ENCODE measurements at places on chromosomes 12 and 14.

DNA sequence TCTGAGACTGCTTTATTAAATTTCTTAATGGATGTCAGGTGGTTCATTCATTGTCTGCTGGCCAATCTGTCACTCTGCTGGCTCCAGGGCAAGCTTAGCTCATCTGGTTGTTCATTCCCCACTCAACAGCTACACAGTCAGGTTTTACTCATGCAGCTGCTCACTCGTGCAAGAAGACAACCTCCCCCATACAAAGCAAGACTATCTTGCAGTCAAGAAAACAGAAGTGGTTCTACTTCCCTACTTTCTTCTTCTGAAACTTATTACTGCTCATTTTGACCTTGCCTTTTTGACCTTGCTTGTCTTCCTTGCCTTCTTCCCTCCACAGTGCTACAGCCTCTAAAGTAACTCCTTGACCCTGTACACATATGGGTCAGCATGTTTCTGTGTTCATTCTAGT lies 277.9 kb downstream of the SSPN start:
- DNase-seq = no peak

DNA sequence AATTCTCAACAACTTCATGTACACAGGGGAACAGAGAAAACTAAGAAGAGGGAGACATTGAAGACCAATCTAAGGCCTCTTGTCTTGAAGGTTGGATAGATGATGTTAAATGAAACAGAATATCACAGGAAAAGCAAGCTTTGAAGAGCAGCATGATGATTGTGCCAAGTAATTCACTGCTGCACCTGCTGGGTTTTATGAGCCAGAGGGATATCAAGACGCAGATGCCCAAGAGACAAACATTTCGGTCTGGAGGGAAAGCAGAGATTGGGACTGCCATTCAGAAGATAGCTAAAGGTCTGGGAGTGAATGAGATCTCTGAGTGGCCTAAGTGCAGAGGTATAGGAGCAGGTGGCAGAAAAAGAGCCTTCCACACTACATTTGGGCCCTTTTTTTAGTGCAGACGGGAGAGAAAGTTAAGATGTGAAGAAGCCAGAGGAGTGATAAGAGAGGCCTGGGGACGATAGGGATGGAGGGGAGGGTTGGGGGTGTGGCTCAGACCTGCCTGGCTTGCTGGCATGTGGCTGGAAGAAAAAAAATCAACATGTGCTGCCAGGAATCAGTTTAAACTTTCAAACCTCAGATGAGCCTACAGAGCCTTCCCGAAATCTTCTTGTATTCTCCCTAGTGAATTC lies 200.6 kb downstream of the AEBP2 start:
- peak; percentile 4 for DNase-seq

- no peak for DNase-seq
Observed at GRCh38 chr14:71332476-71332875, 425.2 kb downstream of the PCNX1 start.

DNA sequence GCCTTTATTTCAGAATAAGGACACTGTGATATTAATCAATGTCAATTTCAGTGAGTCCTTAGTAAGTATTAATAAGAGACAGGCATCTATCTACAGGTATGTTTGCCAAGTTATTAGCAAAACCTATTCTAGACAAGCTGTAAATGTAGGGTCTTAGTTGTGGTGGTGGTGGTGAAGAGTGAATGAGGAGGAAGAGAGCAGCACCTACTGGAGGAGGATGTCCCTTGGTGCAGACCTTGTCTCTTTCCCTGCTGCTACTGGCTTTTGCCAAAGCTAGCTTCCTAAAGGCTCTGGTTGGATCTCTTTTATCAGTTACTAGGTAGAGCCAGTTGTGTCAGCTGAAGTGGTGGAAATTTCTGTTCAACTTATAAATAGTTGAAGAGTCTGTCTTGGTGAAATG lies 304.8 kb upstream of the ATP2B1 start:
- DNase-seq = no peak

- DNase-seq = no peak
Observed at GRCh38 chr12:48882972-48883304, 17.3 kb upstream of the RND1 start.

GRCh38 chr12:132323171-132324010 lies 6.0 kb downstream of the GALNT9 start:
- DNase-seq = no peak

DNA sequence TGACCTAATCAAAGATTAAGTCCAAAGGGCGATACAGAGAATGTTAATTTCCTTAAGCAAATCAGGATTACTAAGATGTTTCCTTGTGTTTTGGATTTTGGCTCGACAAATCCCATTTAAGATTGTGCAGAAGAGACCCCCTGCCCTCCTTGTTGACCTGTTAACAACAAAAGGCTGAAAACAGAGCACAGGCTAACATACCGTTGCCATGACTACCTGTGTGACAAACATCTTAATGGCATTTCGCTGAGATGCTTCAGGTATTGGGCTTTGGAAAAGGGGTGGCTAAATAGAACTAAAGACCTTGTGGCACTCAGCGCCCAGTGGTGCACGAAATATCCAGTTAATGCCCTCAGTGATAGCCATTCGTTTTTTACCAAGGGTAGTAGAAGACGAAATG lies 1532.3 kb upstream of the TMEM132C start:
- no peak for DNase-seq

DNA sequence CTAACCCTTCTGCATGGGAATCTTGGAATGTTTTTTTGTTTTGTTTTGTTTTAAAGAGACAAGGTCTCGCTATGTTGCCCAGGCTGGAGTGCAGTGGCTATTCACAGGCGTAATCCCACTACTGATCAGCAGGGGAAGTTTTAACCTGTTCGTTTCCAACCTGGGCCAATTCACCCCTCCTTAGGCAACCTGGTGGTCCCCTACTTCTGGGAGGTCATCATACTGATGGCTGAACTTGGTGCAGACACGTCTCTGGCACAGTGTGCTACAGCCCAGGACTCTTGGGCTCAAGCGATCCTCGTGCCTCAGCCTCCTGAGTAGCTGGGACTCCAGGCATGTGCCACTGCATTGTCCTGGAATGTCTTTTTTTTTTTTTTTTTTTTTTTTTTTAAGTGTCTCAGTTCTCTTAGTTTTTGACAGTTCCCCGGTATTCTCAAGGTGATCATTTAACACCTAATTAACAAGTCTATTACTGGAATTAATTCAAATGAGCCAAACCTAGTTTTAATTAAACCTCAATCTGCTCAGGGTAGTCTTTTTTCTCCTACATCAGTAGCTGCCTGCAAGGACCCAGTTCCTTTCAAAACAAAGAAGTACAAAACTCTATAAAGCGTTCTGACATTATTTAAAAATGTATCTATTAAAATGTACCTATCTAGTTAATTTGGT lies 49.0 kb upstream of the ISM2 start:
- DNase-seq = no peak

GRCh38 chr12:121181181-121181580 lies 28.7 kb upstream of the P2RX4 start:
- DNase-seq = no peak

GRCh38 chr12:26204612-26205289 lies 9.4 kb downstream of the SSPN start:
- no peak for DNase-seq

DNA sequence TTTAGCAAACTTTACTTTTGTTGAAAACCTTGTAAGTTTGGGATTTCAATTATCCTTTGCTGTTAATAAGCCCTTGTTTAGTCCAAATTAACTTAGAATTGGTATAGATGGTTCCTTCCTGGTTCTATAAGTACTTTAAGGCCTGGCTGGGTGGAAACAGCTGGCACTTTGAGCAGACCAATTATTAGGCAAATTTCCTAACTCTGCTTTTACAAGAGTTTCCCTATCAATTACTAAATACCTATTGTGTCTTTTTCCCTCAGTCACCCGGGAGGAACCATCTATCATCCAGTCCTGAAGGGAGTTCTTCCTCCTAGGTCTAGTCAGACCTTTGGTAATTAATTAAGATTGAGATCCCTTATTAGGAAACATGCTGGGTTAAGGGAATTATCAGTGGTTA lies 138.0 kb downstream of the SLC38A6 start:
- no peak for DNase-seq

DNA sequence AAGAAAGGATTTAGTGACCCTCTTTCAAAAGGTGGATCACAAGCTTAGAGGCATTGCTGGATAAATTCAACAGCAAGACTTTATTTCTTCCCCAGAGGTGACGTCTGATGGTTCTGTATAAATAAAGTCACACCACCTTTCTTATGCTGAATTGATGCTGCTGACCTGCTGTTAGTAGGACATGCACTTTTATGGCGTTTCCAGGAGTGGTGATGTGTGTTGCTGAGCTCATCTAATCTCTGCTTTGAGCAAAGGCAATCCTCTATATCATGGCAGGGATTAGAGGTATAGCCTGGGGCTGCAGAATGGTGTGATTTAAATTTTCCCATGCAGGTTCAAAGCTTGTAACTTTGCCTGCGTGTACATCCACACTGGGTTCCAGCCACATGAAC lies 94.9 kb downstream of the ETV6 start:
- DNase-seq = no peak

DNA sequence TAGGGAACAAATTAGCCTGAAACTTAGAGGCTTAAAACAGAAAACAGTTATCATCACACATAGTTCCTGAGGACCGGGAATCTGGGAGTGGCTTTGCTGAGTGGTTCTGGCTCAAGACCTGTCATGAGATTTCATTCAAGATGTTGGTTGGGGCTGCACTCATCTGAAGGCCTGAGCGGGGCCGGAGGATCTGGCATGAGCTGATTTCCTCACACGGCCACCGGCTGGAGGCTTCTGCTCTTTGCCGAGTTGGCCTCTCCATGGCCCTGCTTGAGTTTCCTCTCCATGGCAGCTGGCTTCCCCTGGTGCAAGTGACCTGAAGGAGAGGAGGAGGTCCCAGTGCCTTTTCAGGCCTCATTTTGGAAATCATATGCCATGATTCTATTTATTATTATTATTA lies 128.1 kb downstream of the PAPOLA start:
- no peak for DNase-seq

DNA sequence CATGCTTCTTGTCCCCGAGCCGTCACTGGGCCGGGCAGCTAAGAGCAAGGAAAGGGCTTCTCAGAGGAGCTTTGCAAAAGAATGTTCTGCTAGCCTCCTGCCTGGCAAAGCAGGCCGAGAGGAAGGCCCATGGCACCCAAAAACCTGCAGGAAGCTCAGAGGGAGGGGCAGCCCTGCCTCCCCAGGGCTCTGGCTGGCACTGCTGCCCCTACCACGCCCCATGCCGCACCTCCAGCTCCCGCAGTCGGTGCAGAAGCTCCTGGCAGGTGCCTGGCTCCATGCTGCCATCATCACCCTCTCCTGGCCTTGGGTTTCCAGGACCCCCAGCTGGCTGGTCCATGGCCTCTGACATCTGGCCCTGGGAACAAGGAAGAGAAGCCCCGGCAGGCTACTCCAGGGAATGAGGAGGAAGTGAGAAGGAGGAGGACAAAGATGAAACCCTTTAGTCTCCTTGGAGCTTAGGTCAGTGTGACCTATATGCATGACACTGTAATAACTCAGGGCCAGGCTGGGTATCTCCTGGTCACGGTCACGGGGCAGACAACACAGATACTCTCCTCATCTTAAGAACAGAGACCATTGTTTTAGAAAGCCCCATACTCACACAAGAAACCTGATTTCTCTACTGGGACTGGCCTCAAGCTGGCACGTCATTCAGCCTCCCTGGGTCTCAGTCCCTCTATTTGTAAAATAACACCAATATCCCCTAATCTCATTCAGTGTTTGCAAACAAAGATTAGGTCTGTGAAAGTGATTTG lies 24.3 kb downstream of the NCKAP5L start:
- no peak for DNase-seq

GRCh38 chr12:13119826-13120225 lies 16.4 kb upstream of the GSG1 start:
- no peak for DNase-seq

- DNase-seq = no peak
Observed at GRCh38 chr14:99064262-99064954, 207.6 kb downstream of the BCL11B start.

- DNase-seq = no peak
Observed at GRCh38 chr12:1013618-1014489, 22.8 kb downstream of the ERC1 start.

DNA sequence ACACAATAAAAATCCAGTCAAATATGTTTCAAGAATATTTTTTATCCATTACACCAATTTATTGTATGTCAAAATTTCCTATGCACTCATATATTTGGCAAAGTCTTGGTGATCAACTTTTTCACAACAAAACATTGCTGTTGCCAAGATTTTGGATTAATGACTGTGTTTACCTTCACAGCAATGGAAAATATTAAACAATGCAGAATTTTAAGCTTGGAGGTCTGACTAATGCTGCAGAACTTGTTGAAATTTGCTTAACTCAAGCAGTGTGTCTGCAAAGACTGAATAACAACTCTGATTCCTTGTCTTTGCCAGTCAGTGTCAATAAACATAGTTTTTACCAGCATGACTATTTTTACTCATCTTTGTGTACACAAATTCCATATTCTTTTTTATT lies 336.4 kb downstream of the CCER1 start:
- no peak for DNase-seq

DNA sequence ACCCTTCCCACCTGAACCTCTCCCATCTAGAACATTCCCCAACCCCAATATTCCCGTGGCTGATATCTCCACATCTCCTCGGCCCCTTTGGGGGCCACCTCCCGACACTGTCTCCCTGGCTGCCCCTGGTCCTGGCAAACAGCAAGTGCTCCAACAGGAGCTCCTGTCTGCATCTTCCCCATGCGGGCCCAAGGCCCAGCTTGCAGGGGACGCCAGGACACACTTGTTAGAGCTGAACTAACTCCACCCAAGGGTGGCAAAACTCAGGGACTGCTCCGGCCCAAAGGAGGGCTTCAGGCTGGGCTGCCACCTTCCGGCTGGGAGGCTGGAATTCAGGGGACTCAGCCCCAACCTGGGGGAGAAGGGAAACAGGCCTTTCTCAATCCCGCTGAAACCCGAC lies 106.6 kb downstream of the NCOR2 start:
- no peak for DNase-seq

DNA sequence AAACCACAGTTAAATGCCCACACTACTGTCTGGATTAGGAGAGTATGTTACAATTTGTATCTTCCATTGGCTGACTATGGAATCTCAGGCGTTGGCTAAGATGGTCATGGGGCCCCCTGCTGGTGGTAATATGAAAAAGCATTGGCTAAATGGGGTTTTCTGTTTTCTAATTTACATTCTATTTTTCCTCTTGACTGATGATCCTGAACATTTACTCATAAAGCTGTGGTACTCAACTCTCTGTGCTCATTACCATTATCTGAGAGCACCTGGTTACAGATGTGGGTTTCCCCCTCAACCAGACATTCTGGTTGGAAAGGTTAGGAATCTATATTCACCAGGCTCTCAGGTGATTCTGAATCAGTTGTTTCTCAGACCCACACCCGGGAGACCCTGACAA lies 64.8 kb downstream of the WSCD2 start:
- DNase-seq = no peak

GRCh38 chr12:23055004-23055403 lies 430.0 kb downstream of the ETNK1 start:
- DNase-seq = no peak

GRCh38 chr14:58695514-58695913 lies 57.8 kb downstream of the DACT1 start:
- DNase-seq = no peak

GRCh38 chr12:130714091-130714590 lies 2.0 kb downstream of the RIMBP2 start:
- DNase-seq = no peak
